SK-N-SH (cell line): ENCODE measurements at places on chromosomes 6 and 20.
A peak's percentile ranks its signal among the peaks of the same experiment; 100 is the strongest.

- no peak for DNase-seq
Measured at GRCh38 chr6:27865850-27866356, 46.3 kb downstream of the OR2B2 start.

GRCh38 chr6:16474772-16475493, 236.5 kb downstream of the GMPR start:
- DNase-seq, result no peak

DNA sequence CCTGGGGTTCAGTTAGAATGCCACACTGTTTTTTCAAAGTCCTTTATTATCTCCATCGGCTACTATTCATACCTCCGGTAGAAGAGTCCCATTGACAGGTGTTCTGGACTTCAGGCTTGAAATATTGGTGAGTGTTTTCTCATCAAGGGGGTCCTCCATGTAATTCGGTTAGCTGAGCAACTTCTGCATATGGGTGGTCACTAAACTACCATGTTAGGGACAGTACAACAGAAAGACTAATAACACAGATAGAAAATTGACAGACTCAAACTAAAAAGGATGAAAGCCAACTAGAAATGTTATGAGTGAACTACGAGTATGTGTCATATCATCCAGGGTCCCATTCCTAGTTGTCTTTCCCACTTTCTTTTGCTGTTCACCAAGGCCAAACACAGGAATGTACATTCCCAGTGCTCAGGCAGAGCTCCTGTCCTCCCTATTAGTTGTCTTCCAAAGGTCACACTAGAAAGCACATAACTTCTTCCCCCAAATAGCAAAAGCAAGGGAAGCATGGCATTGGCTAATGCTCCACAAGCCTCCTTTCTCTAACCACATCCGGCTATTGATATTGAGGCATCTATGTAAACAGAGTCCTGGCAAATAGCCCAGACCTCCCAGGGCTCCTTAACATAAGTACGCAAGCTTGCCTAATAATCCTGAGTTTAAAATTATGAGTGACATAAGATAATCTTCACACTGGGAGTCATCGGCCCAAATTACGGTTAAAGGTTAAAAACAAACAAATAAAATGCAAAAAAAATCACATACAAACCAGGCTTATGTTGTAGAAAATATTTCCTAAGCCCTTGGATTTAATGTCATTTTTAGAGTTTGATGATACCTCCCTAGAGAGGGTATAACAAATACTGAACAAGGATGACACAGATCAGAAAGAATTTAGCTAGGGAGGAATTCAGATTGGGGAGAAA, 13.2 kb downstream of the CCN2 start:
- DNase-seq, result no peak

DNA sequence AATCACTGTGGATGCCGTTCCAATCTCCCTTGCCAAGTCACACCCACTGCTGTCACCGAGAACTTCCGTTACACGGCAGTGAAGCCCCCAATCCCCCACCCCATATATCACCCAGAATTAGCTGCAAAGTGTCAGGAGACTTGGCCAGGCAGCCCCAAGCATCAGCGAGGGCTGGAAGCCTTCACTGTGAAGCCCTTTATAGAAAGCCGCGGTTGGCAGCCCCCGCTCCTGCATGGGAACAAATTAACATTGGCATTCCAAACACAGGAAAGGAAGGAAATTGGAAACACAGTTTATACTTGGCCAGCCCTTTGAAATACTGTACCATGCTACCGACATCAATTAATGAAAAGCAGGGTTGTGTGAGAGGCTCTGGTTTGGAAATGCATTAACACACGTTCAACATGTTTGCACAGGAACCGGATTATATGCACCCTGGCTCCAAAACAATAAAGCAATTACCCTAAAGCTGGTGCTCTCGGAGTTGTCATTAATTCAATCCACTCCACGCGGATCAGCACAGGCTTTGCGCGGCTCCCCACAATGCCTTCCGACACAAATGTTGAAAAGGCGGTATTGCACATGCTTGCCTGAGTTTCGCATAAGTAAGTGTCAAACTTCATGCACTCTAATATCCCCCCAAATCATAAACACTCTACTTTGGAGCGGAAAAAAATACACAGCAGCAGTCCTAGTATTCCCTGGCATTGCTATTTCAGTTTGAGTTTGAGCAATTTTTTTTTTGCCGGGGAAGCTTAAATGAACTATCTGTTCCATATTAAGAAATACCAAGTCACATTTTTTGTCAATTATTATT, 7.1 kb downstream of the BMP7 start:
- DNase-seq, result no peak

DNA sequence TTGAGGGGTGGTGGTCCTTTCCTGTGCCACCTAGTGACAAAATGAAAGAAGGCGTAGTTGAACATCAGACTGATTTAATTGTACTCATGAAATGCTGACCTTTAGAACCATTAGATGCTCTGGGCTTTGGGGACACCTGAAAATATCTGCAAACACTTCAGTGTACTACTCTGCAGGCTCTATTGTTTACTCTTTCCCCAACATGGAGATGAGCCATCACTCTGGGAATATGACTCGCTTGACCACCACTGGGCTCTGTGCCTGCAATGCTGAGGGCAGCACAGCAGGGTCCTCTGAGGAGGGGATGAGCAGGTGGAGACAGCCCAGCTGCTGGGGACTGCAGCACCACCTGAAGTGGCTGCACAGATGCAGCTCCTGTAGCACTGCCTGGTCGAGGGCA, 74.8 kb upstream of the SLC24A3 start:
- no peak for DNase-seq

DNA sequence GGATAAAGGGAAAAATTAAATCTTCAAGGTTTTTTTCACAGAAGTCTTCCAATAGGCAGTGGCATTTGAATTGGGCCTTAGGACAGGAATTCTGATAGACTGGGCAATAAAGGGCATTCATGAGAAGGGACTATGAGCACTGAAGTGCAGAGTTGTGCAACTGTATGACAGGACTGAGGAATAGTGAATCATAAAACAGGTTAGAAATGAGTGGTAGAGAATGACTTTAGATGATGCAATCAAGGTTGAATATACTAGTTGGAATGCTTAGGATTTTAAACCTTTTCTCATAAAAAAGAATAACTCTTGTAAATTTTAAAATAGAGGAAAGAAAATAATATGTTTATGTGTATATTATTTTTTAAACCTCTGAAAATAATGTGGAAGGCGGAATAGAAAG, 944.7 kb downstream of the PHF3 start:
- DNase-seq, result no peak

DNA sequence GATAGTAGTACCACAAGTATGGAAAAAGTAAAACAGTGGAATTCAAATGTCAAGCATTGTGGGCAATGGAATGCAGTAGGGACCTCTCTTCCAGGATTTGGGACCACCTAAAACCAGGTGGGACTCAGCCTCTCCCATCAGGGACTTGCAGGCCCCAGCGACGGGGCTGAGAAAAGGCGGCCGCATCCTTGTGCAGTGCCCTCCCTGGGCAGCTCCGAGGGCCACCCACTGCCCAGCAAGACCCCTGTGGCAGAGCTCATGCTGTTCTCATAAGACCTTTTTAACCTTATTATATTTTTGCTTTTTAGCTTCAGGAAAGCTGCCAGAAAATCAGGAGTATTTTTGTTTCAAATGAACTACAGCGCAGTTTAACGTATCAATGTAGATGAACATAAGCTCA, 142.6 kb upstream of the RPS6KA2 start:
- DNase-seq, result no peak

DNA sequence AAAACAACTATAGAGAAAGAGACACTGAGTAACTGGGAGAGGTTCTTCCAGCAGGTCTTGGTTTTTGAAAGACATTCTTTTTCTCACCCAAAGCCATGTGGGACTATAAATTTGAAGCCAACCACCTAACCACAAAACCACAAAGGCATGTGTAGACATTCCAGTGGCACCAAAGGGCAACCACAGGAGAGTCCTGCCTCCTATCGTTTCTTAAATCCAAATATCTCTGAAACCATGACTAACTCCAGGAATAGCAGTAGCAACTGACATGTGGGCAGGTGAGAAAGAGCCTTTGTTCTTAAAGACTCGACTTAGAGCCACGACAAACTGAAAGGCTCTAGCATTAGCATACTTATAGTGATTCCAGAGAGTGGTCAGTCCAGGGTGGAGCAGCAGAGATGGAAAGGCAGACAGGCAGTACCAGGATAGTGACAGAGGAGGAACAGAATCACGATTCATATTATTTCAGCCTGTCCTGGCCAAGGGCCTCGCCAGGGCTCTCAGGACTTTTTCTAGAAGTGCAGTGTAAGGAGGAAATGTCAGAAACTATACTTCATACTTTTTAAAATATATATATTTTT, 9.4 kb upstream of the COL9A1 start:
- DNase-seq, result no peak

- DNase-seq, result no peak
Measured at GRCh38 chr6:48826901-48827701, 636.0 kb downstream of the MMUT start.

- peak; percentile 47 for DNase-seq
Measured at GRCh38 chr20:33531047-33531877, 41.4 kb downstream of the CBFA2T2 start.

DNA sequence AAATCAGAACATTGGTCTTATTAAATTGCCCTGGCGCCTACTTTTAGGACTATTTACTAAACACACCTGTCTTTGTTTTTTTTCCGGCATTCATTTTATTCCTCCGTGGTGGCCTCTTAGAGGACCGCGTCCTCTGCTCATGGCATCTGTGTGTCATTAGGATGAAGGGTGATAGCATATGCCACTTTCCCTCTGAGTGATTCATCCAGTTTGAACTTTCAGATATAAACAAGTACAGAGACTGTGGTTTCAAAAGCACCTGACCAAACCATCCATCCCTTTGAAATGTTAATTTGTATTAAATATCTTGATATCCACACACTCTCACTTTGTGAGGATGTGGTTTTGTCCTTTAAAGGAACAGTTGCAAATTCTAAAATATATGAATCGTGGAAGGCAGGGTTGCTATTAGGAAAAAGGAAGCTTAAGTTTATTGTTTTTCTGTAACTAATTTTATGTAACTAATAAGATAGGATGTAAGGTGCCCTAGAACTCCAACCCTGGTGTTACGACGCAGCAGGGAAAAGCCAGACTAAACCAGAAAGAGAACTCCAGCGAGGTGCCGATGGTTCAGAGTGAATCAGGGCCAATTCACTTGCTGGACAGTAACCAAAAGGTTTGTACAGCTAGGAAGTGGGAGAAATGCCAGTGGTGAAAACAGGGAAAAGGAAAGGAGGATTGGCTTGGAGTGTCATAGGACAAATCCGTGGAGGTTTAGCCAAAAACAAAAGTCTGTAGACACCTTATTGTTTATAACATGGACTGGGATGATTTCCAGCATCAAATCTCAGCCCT, 98.7 kb downstream of the SHLD1 start:
- DNase-seq, result no peak

- no peak for DNase-seq
Measured at GRCh38 chr20:45064812-45065211, 36.1 kb downstream of the KCNS1 start.
